ENCODE measurements at places on chromosomes 11 and 22.

DNA sequence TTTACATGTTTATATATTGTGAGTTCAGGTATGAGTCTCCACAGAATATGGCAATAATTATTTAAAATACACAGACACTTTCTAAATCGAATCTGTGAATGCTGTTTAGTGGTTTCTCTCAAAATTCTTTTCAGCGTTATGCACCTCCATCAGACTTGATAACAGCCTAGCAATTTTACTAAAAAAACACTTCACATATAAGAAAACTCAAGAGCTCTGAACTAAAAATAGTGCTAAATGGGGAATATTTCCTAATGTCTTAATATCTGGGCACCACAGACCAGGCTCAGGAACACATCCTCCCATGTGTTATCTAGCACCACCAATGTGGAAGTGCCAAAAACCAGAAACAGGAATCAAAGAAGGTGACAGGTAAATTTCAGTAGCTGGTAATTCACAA, 47.9 kb downstream of the ARHGAP32 start:
- DNase-seq = no peak

- DNase-seq = no peak
Observed at GRCh38 chr11:289398-289711, 429 bp downstream of the PGGHG start.

- DNase-seq = no peak
Observed at GRCh38 chr22:45071618-45072017, 61.8 kb upstream of the PHF21B start.

DNA sequence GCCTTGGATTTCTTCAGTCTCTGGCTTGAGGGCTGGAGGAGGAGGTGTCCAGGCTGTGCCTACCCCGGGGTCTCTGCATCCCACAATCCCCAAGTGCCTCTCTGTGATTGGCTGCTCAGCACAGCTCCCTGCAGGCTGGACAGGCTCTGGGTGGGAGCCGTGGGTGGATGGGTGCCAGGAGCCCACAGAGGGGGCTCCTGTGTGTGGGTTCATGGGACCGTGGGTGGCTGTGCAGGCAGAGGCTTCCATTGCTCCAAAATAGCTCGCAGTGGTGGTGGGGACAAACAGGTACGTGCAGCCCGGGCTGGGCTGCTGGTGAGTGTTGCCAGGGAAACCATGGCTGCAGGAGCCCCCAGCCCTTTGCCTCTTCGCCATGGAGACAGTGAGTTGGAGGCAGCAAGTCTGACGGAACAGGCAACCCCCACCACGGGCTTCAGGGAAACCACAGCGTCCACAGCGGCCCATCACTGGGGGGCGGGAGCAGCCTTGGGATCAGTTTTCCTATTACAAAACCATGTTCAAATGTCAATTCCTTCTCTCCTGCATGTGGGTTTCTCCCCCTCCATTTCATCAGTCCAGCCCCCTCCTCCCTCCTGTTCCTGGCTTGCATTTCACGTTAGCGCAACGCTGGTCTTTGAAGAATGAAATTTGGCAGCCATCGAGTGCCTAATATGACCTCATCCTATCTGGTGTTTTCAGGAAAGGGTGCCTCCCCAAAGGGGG, 155.2 kb downstream of the TRIM29 start:
- DNase-seq = no peak

- DNase-seq = no peak
Observed at GRCh38 chr11:100574894-100575769, 112.0 kb upstream of the ARHGAP42 start.

DNA sequence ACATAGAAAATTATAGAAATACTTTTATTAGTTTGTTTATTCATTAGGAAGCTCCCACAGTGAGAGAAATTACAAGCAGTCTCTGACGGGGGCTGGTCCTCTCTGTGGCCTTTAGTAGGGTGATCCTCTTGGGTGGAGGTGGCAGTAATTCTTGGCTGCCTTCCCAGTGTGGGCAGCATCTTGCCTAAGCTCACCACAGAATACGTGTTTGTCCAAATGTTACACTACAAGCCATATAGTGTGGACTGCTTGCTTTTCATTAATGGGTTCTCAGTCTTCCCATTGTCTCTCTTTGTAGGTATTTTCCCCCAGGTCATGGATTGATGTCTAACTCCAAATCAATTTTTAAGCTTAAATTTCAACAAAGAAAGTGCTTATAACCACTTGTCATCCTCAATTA, 43.3 kb downstream of the ENDOD1 start:
- no peak for DNase-seq

DNA sequence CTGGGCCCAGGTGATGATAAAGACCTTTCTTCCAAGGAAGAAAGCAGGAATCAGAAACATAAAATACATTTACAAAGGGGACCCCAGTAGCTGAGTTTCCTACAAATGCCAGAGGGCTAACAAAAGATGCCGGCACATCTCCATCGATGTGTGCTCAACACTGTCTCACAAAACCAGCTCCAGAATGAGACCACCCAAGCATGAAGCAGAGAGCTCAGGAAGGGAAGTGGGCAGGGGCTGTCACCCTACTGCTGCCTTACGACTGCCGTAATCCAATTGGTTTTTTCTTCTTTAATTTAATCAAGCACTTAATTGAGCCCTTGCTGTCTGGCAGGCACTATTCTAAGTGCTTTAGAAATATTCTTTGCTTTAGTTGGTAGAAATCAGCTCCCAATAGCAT, 26.1 kb downstream of the SMCO4 start:
- no peak for DNase-seq

DNA sequence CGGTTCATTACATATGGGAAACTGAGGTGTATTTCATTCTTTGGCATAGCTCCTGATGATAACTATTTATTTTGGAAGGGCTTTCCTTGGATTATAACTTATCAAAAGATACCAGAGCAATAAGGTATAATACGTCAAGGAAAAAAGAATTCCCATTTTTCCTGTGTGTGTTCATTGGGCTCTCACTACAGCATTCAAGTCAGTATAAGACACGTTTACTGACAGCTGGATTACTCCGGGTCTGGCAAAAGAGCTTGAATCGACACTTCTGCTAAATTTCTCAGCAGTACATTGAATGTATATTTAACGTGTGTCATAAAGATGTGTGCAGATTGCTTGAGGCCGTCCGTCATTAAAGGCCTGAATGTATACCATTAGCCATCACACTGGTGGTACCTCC, 163.4 kb downstream of the NCAM1 start:
- DNase-seq = no peak

- no peak for DNase-seq
Observed at GRCh38 chr11:14342906-14343305, 16.1 kb downstream of the RRAS2 start.

- DNase-seq = no peak
Observed at GRCh38 chr11:80816966-80817365, 1376.1 kb upstream of the TENM4 start.

GRCh38 chr11:62719302-62719978, 7.8 kb downstream of the HNRNPUL2 start:
- DNase-seq = no peak

- no peak for DNase-seq
Observed at GRCh38 chr22:26689513-26690301, 32.3 kb downstream of the MIAT start.

DNA sequence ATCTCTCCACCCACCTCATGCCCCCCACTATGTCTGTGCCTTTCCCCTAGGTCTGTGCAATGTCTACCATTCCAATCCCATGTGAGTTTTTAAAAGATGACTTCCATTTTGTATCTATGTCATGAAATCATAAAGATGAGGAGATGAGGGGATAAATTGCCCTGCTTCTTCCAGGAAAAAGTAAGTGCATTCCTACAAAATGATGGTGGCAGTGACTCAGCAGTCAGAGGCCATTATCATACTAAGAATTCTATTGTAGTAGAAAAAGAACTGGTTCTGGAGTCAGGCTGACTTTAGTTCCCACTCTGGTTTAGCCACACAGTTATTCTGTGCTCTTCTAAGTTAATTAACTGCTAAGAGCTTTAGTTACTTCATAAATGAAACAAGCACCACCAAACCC, 89.6 kb upstream of the API5 start:
- no peak for DNase-seq

DNA sequence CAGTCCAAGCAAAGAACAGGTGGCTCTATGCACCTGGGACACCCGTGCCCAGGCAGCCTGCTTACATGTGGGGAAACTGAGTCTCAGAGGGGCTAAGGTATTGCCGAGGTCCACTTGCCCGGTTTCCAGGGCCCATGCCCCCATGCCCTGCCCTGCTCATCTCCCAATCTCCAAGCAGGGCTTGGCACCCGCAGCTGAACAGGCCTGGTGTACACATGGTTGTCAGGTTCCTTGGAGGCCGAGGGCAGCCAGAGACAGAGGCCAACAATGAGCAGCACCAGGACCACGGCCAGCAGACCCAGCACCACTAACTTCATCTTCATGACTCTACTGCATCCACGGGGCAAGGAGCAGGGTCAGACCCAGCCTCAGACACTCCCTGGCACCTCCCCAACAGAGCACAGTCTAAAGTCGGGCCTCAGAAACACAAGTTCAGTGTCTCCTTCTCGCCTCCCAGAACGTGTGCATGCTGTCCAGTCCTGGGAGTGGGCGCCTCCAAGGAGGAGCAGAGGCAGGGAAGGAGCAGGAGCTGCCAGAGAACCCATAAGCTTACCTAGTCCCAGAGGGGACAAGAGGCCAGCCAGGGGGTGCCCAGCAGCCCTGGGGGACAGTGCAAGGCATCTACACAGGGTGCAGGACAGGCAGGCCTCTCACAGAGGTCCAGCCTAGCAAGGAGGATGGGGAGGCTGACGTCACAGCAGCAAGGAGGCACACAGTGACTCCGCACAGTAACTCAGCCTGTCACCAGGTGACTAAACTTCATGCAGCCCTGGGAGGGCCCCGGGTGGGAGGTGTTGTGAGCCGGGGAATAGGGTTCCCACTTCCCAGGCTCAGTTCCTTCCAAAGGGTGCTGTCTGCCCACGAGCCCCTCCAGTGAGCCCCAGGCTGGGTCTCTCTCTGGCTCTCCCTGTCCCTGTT, 20.2 kb upstream of the RGL4 start:
- DNase-seq = no peak

DNA sequence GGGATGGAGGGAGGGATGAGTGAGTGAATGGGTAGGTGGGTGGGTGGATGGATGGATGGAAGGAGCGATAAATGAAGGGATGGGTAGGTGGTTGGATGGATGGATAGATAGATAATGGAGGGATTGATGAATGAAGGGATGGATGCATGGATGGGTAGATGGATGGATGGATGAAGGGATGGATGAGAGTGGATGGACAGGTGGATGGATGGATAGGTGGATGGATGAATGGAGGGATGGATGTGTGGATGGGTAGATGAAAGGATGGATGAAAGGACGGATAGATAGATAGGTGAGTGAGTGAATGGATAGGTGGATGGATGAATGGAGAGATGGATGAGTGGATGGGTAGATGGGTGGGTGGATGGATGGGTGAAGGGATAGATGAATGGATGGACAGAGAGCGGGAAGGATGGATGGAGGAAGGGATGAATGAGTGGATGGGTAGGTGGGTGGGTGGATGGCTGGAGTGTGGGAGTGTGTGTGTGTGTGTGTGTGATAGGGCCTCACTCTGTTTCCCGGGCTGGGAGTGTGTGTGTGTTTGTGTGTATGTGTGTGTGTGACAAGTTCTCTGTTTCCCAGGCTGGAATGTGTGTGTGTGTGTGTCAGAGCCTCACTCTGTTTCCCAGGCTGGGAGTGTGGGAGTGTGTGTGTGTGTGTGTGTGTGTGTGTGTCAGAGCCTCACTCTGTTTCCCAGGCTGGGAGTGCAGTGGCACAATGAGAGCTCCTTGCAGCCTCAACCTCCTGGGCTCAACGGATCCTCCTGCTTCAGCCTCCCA, 2.1 kb upstream of the PRR33 start:
- DNase-seq = no peak

DNA sequence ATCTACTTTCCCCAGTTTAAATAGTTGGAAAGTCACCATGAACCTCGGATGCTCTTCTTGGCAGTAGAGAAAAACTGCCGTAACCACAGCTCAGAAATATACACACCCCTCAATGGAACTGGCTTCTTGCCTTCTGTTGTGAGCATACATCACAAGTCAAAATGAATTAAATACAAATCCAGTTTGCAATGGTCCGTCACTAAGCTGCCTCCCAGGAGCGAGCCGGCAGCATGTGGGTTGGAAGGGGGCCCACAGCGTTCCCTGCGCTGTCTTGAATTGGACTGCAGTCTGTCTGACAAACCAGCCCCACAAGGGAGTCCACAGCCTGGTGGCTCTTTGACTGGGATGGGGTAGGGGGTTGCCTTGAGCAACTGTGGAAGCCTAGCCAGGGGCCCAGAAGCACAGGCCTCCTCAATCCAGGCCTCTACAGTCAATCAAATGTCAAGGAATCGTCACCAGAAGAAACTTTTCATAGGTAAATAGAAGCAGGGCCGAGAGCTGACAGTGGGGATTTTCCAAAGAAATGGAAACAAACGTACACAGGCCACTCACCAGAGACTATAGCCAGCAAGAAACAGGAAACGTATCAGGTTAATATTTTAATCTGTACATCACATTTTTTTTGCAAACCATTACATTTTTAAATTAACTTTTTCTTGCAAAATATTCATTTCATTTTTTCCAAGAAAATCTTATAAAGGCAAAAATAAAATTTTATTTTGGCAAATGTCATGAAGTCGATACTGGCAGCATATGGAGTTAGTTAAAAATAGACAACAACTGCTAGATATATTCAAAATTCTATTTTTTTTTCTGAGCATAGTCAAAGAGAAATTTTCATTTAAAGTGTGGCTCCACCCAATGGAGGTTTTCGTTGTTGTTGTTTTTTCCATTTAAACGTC, 38.5 kb downstream of the C11orf58 start:
- DNase-seq = no peak

DNA sequence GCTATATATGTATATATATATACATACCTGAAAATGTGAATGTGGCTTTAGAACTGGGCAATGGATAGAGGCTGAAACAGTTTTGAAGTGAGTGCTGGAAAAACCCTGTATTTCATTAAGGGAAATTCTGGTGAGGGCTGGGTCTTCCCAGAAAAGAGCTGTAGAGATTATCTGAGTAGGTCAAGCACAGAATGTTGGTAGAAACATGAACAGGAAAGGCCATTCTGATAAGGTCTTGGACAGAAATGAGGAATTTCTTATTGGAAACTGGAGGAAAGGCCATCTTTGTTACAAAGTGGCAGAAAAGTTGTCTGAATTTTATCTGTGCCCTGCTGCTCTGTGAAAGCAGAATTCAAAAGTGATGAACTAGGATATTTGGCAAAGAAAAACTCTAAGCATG, 25.4 kb downstream of the RTL6 start:
- no peak for DNase-seq

DNA sequence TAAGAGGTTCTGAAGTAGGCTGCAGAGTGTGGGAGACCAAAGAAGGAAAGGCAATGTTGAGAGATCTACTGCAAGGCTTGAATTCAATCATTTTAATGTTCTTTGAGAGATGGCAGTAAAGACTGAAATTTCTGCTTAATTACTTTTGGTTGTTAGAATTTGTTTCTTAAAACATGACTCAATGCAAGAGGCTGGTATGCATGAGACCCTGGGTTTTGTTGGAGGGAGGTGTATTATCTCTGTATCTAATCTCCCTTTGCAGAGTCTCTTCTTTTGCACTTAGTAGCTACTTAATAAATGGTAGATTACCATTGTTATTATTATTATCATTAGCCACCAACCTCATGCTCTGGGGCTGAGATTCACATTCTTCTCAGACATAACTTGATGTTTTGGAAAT, 87.4 kb upstream of the DRD2 start:
- no peak for DNase-seq

All from CD4-positive, alpha-beta T cell treated with Interferon alpha-2 for 1 hour (primary cell).